ENCODE measurements at places on chromosomes 1 and 21.

GRCh38 chr1:232179896-232180778, 449.8 kb downstream of the SIPA1L2 start:
- no peak for DNase-seq

- DNase-seq = no peak
Measured at GRCh38 chr1:213858581-213858980, 129.2 kb upstream of the PROX1 start.

GRCh38 chr1:27630859-27631491, 4.0 kb downstream of the FGR start:
- DNase-seq = no peak

DNA sequence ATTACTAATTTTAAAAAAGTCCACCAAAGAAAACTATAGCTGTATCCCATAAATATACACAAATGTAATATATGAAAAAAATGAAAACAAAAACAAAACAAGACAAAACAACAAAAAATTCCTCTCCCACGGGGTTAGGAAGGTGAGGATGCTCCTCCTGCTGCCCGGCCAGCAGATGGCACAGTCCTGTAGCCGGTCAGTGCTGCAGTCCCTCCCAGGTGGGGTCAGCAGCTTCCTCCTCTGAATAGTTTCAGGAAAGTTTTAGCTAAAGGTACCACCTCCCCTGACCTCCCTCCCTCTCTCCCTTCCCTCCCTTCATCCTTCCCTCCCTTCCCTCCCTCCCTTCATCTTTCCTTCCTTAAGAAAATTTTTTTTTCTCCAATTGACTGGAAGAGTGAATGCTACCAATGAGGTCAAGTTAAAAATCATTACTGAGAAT, 67.8 kb upstream of the BCL10 start:
- no peak for DNase-seq

DNA sequence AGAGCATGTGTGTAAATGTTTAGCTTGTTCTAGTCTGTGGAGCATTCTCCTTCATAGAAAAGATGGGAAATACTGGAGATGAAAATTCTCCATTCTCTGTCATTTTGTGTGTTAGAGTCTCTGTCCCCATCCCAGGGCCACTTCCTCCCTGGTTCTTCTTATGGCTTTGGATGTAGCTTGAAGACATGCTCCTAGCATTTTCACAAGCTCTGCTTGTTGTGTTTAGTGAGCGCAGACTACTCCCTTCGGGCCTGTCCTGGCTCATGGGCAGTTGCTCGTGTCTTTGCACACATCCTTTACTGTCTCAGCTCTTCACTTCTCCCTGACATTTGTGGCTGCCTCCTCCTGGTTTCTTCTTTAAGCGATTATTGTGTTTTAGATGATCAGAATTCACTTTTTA, 30.4 kb downstream of the MAPKAPK2 start:
- no peak for DNase-seq
